Renal cortex interstitium (tissue), 15 donors: ENCODE measurements at places on chromosomes 1 and 21. TPM values are rescaled to one million over a fixed set of nuclear protein-coding genes. Genes with fewer than 3 reads are reported as not detected.

RHOU gene
- polyA plus RNA-seq, result 18.5 TPM

DNA sequence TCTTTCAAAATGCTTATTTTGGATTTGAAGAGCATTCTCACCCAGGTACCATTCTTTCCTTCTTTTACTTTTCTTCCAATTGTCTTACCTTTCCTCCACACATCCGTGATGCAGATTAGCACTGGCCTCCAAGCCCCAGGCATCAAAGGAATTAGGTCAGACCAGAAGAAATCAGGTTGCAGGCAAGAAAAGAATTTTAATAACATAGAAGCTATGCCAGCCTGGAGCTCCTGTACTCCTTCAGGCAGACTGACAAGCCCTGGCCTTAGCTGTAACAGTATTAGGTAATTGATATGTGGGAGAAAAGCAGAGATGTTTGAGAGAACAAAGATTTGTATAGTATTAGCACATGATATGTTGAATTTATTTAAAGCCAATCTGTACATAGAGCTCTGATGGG lies 390.4 kb upstream of the ADGRL2 start:
- DNase-seq, result no peak

GRCh38 chr1:61287734-61288133 lies 205.4 kb downstream of the NFIA start:
- no peak for DNase-seq

TNFSF4 gene
- polyA plus RNA-seq, result 1.9 TPM

DNA sequence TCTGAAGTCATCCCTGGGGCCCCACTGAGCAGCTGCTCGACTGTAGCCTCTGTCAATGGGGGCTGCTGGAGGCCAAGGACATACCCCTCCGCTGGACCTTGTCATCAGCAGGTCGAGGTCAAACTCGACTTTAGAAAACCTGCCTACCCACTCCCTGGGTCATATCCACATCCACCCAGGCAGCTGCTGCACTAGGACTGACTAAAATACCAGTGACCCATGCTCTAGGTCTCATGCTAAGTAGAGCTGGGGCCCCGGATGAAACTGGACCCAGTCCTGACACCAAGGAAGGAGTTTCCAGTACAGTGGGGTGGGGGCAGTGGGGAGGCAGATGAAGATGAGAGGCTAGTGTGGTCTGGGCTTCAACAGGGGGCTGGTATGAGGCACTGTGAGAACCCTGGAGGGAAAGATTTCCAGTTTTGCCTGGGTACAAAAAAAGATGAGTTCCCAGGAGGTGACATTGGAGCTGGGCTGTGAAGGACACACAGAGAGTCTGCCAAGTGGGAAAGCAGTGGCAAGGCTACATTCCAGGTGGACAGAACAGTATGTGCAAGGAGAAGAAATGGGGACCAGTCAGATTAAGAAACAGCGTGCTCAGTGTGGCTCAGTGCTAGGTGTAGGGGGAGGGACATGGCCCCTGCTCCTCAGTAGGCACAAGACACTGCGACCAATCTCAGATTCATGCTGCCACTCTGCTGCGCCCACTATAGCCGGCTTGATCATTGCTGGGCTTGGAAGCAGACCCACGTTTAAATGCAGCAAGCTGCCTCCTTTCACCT lies 12.4 kb downstream of the SLC2A1 start:
- DNase-seq, result no peak

DNA sequence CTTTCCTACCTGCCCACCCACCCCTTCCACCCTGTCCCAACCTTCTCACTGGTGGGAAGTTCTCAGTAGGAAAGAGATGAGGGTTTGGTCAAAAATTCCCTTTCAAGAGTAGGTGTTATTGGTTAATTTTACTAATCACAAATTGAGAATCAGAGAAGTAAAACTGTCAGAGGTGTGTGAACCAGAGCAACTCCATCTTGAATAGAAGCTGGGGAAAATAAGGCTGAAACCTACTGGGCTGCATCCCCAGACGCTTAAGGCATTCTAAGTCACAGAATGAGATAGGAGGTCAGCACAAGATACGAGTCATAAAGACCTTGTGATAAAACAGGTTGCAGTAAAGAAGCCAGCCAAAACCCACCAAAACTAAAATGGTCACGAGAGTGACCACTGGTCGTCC lies 11.5 kb downstream of the PLA2G2D start:
- no peak for DNase-seq
